CD4-positive, alpha-beta T cell (primary cell): ENCODE measurements at places on chromosomes 2 and 18. TPM values are rescaled to one million over a fixed set of nuclear protein-coding genes. Genes with fewer than 3 reads are reported as not detected.

The MYOM1 gene
- total RNA-seq, result 1.5 TPM

The FAM237A gene
- not detected for total RNA-seq

The ST8SIA5 gene
- total RNA-seq, result 0.08 TPM

The ALPI gene
- total RNA-seq, result not detected

The CD28 gene
- total RNA-seq, result 130 TPM

The EFHD1 gene
- not detected for total RNA-seq
